ENCODE measurements at places on chromosomes 5 and 9.

DNA sequence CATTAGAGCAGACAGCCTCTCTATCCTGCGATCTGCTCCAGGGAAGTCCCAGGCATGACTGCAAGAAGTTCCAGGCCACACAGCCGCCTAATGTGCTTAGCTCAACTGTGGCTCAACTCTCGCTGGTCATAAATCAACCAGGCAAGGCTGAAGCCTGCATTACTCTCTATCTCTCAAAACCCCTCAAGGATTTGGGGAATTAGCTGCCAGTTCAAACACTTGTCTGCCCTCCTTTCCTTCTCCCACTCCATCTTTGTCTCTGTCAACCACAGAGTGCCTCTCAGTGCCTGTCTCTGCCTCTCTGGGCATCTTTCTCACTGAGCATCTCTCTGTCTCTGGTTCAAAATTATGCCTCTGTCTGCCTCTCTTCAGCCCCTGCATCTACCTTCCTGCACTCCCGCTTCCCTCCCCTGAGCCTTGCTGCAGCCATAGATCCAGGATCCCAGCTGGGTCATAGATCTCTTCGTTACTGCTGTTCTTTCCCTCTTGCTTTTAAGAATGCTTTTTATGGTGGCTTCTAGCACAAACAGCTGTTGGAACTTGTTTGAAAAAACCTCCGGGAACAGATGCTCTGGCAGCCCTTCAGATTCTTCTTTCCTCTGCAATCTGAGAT lies 27.9 kb upstream of the GALNT10 start:
- DNase-seq = no peak

DNA sequence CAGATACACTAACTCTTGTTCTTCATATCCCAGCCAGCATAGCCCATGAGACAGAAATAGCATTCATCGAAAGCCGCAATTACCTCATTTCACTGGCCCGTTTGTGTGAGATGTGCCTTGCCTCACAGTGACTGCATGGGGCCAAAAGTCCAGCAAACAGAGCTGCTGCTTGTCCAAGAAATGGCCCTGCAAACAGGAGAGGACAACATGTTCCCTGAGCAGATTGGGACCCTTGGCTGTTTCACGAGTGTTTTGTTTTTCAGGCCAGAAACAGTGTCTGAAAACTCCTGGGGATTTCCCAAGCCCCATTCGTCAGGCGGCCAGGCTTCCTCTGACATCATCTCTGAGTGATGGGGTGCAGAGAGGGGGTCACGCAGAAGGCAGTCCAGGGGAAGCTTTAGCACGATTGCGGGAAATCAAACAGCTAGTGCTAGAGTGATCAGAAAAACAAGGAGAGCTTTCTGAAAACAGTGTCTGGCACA lies 503.6 kb upstream of the PAPPA start:
- no peak for DNase-seq

DNA sequence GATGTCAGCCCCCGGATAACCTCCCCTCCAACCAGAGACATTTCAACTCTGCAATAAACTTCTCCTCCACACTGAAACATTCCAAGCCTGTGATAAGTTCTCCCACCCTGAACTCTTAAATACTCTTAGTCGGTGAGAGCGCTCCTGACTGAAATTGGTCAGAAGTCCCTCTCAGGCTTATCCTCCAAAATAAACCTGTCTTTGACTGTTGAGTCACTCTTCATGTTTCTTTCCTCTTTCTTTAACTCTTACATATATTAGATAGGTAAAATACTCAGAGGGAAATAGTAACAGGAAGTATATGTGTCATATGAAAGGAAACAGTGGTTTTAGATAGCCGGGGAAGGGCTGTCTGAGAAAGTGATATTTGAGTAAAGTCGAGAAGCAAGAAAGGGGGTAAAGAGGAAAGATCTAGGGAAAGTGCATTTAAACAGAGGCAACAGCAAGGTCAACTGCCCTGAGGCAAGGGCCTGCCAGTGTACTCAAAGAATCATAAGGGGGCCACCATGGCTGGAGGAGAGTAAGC lies 11.0 kb upstream of the FAM81B start:
- DNase-seq = no peak

GRCh38 chr9:101350285-101350684 lies 34.5 kb downstream of the BAAT start:
- no peak for DNase-seq

GRCh38 chr9:110088099-110088498 lies 119.9 kb downstream of the C9orf152 start:
- no peak for DNase-seq
